ENCODE measurements at places on chromosomes 5 and 9.

DNA sequence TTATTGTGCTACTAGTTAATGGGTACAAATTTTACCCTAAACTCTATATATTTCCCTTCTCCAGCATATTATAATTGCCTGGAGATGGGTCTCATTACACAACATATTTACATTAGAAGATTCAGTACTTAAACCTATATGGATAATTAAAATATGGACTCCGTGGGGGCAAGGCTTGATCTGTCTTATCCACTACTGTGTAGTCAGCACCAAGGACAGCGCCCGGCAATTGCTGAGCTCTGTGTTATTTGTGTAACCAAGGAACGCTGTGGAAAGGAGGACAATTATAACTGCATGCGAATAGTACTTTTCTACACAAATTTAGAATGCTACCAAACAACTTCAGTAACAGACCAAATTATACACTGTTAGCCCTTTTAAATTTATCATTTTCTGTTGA lies 77.7 kb downstream of the DNAH5 start:
- DNase-seq, result no peak

DNA sequence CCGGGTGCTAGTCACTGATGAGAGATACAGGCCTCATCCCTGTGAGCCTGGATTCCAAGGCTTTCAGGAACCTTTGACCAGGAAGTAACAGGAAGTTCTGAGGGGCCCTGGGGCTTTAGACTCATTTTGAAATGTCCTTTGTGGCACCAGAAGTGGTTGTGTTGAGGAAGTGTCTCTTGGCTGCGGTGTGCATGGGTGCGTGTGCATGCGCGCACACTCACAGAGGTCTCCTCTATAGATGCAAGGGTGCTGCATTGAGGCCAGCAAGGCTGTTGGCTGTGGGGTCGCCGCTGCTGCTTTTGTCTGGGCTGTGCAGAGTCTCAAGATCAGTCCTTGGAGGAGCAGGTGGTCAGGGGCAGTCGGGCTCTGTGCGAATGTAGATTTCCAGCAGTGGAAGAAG lies 7.6 kb downstream of the RAB24 start:
- no peak for DNase-seq

DNA sequence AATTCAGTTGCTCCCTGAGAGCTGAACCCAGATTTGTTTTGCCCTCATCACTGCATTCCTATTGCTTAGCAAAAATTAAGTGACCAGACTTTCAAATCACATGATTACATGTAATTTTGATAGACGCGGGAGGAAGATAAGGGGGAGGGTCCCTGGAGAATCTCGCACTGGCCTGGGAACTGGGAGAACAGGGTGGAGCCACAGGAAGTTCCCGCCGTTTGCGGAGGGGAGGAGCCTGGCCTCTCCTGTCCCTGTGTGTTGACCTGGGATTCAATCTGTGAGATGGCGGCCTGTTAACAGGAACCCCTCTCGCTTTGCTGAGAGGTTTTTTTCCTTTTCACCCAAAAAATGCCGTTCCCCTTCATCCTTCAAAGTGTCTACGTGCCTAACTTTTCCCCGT lies 142.9 kb upstream of the OR13F1 start:
- DNase-seq, result no peak

DNA sequence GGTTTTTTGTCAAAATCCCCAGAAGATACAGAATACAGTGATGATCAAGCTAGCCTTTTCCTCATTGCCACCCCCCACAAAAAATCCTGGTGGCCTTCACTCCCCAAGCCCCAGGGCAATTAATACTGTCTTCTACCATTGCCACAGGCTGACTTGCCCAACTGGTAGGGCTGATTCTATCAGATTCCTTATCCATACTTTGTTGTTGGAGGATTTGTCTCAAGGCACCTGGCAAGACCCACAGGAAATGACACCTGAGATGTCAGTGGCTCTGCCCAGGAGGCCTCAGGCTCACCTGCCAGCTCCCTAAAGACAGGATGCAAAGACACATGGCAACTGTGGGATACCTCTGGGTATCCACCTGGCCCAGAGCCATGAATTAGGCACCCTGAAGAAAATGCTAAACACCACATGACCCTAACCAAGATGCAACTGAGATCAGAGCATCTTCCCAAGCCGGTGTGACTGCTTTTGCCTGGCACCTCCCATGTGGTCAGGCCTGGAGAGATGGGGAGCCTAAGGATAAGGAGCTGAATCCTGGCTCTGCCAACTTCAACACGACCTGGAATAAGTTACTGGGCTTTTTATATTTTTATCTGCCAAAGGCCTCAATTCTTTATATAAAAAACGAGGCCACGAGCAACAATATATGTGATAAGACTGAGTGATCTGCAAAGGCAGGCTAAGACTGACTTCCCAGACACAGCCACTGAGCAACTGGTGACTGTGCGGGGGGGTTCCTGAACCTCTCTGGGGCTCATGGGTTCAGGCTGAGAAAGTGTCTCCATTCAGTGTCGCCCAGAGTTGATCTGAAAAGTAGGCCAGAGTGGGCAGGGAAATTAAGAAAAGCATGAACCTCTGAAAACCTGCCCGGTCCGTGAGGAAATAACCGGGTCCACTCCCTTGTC lies 944 bp downstream of the ATOX1 start:
- no peak for DNase-seq

- no peak for DNase-seq
Measured at GRCh38 chr9:130629443-130630070, 34.8 kb upstream of the PRDM12 start.

Measured in left lung (tissue), 14 donors.